Activated CD4-positive, CD25-positive, alpha-beta regulatory T cell (primary cell): ENCODE measurements at places on chromosomes 2 and 18.

DNA sequence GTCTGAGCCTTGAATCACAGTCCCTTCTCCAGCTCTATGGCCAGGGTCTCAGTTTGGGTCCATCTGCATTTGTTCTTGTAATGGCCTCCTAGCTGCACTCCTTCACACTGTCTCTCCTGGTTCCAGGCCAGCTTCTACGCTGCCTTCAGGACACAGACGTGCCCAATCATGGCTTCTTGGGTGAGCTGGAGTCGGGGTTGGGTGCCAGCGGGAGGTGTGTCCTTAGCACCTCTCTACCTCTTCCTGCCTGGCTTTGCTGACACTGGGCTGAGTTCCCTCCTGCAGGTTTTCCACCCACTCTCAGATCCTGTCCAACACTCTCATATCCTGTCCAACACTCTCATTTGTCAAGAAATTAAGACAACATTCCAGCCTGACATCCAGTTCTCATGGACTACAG, 9.6 kb downstream of the TRPM8 start:
- no peak for DNase-seq

DNA sequence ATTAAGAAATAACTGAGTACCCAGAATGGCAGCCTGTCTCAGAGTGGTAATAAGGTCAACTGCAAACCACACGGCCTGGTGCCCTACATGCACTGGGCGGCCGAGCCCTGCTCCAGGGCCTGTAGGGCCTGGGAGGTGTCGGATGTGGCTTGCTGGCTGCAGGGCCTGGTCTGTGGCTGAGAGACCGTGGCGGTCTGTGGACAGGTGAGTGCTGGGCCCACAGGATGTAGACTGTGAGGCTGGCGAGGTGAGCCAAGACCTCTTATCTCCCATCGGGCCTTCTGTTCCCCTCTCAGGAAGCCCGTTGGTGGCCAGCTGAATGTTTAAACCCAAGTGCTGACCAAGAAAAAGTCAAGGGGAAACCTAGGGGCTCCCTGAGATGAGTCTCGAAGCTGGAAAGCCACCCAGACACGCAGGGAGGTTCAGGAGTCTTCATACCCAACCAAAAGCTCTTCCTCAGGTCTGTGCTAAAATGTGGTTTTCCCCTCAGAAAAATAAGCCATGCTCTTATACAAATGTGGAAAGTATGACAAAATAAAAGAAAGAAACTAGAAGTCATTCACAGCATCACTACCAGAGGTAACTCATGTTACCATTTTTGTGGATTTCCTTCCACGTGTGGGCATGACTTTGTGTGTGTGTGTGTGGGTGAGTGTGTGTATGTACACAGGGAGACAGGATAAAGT, 47.7 kb upstream of the CTDP1 start:
- no peak for DNase-seq

DNA sequence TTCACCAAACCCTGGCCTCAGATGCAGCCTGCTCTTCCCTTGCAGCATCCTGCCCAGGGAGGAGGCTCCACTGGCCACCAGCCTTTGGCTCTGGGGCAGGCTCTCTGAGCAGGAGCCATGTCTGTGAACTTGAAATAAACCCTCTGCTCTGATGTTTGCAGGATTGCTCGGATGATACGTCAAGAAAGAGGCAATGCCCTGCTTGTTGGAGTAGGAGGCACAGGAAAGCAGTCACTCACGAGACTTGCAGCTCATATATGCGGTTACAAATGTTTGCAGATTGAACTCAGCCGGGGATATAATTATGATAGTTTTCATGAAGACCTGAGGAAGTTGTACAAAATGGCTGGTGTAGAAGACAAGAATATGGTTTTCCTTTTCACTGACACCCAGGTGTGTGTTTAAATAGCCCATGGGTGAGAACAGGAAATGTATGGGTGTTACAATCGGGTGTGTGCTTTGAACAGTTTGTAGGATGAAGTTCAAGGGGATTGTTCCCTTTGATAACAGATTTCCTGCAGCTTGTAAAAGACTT, 177.9 kb downstream of the DNAH6 start:
- DNase-seq, result no peak

DNA sequence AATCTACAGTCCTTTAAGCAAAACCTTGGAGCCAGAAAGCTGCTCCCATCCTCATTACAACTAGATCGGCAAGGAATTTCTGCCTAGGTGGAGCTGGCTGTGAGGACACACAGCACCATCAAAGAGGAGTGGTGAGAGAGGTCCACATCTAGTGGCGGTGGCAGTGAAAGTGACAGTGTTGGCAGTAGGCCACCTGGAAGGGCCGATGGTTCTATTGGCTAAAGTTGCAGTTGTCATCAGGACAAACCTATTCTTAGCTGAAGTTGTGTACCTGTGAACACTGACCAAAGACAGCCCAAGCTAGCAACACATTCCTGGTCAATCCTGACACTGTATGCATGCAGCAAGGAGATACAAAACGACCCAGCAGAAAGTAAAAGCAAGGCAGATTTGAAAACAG, 218.1 kb upstream of the CHAC2 start:
- no peak for DNase-seq

- DNase-seq, result no peak
Observed at GRCh38 chr18:69172046-69172445, 228.6 kb upstream of the DOK6 start.

- DNase-seq, result no peak
Observed at GRCh38 chr2:29698216-29698615, 223.2 kb downstream of the ALK start.

- no peak for DNase-seq
Observed at GRCh38 chr2:71532327-71532726, 79.0 kb downstream of the DYSF start.

- DNase-seq, result no peak
Observed at GRCh38 chr2:64819361-64819760, 165.6 kb upstream of the SERTAD2 start.

DNA sequence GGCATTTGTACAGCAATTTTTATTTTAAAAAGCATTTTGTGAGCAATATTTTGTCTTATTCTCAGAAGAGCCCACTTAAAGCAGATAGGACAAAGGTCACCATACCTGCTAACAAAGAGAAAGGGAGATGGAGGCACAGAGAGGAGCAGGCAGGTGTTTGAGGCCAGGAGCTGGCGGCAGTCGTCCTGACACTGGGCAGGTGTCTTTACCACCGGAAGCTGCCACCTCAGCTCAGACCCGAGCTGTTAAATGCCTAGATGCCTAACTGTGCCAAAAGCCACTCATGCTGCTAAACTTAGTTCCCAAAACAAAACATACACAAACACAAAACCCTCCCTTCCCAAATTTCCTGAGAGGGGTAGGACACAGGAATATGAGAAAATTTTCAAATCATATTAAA, 120.9 kb downstream of the CNTNAP5 start:
- no peak for DNase-seq

DNA sequence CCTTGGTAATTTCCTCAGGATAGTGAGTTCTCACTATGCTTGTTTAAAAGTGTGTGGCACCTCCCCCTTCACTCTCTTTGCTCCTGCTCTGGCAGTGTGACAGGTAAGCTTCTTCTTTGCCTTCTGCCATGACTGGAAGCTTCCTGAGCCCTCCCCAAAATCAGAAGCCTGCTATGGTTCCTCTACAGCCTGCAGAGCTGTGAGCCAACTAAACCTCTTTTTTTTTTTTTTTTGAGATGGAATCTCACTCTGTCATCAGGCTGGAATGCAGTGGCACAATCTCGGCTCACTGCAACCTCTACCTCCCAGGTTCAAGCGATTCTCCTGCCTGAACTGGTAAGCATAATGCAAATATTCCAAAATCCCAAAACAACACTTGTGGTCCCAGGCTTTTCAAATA, 80.0 kb downstream of the SOWAHC start:
- no peak for DNase-seq

DNA sequence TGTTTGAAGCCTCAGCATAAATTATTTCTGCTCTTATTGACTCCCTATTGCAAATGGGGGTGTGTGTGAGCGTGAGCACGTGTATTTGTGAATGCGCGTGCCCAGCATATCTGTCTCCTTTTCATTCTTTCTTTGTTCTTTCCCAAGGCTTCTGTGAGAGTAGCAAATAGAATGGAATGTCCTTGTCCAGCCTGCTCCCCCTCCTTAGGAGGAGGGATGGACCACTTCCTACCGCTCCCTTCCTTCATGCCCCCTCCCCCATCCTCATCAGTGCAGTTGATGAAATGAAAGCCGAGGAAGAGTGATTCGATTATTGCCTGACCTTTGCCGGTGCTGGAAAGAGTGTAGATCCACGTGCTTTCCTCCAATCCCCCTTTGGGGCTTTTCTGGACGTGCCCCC, 102.0 kb downstream of the CPO start:
- DNase-seq, result no peak

- DNase-seq, result no peak
Observed at GRCh38 chr2:113675875-113676274, 48.8 kb downstream of the RABL2A start.

- no peak for DNase-seq
Observed at GRCh38 chr2:25366629-25367028, 24.9 kb upstream of the DNMT3A start.

DNA sequence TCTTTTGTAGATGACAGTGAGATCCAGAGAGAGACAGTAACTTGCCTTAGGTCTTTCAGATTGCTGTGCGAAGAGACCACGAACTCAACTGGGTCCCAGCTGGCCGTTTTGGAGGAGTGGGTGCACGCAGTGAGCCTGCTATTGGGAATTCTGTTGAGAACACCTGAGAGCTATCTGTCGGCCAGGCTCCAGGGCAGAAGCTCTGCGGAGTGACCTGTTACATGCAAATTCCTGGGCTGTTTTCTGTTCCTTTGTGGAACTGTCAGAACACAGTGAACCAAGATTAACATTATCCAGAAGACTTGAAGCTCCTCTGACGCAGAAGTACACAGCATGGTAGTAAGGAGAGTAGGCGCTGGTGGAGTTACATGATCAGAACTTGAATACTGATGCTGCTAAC, 99.5 kb upstream of the LMAN1 start:
- no peak for DNase-seq

DNA sequence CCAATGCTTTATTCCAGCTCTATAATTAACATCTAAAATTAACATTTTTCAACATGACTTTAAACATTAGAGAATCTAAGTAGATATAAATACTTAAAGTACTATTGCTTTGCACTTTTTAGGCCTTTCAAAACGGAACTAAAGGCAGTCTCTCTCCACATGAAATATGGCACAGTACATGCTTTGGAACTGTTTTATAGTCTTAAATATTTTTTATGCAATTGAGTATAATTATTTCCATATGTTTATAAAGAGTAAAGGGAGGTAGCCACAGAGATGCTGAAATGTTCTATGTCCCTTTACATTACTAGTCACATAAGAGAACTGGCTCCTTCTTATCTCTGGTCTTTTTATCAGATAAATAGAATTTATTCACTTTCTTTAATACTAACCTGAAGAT, 674.0 kb downstream of the PLCL1 start:
- DNase-seq, result no peak

DNA sequence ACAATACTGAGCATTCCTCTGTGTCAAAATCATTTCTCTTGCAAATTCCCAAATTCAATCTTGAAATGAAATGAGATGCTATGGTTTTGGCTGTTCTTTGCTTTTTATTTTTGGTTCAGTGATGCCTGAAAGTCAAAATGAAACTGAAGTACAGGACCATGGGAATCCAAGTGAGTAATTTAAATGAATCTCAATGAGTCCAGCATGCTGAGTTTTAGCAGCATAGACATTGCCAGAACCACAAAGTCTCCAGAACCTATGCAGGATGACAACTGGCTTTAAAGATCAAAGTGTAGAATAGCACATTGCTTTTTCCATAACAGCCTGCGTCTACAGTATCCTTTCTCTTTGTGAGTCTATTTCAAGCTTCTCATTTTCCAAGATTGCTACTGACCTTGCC, 1050.7 kb upstream of the PIK3C3 start:
- no peak for DNase-seq

DNA sequence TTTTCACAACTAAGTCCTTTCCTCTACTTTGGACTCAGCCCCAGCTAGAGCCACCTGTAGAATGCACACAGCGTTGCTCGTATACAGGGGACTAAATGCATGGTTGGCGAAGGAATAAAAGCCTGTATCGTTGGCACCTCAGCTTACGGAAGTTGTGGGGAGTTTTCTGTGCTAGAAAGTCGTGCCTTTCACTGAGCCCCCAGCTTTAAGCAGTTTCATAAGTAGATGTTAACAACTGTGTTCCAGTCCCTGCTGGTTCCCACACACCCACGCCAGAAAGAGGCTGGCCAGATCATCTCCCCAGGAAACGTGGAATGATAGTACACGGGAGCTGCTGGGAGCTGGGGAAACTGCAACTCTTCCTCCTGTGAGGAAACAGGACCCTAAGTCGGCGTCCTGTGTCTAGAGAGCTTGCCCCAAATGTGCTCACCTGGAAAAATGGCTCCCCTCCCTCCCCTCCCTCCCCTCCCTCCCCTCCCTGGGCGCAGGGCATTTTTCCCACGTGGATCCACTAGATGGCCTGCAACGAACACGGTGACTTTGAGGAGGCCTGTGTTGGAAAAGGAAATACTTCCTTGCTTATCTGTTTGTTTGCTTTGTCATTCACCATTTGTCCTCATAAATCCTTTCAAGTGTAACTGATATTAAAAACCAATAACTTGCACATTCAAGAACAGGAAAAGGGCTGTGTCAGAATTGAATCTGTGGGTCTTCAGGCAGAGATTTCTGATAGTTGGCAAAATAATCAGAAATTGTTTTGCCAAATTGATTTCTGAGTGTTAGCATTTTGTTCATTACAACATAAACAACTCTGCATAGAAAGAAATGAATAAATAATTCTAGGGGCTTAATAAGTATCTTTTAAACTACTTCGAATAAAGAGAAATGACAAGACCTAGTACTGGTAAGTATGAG, 43.9 kb upstream of the RFX8 start:
- DNase-seq, result no peak

DNA sequence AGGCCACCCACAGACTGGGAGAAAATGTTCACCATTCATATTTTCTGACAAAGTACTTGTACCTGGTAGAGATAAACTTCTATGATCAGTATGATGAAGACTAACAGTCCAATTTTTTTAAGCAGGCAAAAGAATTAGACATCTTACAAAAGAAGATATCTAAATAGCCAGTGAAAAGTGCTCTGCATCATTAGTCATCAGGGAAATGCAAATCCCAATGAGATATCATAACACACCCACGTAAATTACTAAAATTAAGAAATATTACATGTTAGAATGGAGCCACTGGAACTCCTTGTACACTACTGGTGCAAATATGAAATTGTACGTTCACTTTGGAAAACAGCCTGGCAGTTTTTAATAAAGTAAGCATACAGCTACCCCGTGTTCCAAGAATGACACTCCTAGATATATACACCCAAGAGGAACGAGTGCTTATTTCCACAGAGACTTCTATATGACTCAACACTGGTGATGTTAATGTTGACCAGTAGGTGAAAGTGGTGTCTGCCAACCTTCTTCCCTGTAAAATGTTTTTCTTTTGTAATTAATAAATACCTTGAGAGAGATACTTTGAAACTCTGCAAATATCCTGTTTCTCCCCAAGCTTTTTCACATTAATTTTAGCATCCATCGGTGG, 80.3 kb downstream of the NPAS2 start:
- no peak for DNase-seq

DNA sequence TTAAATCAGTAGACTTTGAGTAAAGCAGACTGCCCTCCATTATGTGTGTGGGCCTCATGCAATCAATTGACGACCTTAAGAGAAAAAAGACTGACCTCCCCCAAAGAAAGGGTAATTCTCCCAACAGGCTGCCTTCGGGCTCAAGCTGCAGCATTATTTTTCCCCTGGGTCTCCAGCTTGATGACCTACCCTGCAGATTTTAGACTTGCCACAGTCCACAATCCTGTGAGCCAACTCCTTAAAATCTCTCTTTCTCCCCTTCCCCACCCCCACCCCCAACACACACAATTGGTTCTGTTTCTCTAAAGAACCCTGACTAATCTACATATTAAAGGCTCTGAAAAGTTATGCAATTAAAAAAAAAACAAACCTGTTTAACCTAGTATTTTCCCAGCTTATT, 89.4 kb downstream of the RNF152 start:
- no peak for DNase-seq

GRCh38 chr2:207926133-207926988, 99.0 kb downstream of the PLEKHM3 start:
- no peak for DNase-seq
